ENCODE measurements at places on chromosomes 4 and X. TPM values are rescaled to one million over a fixed set of nuclear protein-coding genes. Genes with fewer than 3 reads are reported as not detected.

Gene CXCL8
- total RNA-seq, result 294 TPM

Gene F8
- 2.2 TPM for total RNA-seq

Gene ARL9
- 0.32 TPM for total RNA-seq

Gene STK32B
- total RNA-seq, result 1.3 TPM

Gene PRSS48
- total RNA-seq, result not detected

Gene IGSF1
- total RNA-seq, result 0.32 TPM

Gene SYTL4
- total RNA-seq, result 32.9 TPM
